Anterior cingulate cortex (tissue), 58 donors: ENCODE measurements at places on chromosomes 11 and 22.

- no peak for DNase-seq
Observed at GRCh38 chr22:29093501-29094300, 20.9 kb downstream of the KREMEN1 start.

DNA sequence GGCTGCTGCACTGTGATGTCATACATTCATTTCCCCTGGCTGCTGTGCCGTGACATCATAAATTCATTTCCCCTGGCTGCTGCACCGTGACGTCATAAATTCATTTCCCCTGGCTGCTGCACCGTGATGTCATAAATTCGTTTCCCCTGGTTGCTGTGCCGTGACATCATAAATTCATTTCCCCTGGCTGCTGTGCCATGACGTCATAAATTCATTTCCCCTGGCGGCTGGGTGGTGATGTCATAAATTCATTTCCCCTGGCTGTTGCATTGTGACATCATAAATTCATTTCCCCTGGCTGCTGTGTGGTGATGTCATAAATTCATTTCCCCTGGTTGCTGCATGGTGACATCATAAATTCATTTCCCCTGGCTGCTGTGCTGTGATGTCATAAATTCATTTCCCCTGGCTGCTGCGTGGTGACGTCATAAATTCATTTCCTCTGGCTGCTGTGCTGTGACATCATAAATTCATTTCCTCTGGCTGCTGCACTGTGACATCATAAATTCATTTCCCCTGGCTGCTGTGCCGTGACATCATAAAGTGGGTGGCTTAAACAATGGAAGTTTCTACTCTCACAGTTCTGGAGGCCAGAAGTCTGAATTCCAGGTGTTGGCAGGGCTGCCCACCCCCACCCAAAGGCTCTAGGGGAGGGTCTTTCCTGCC is 301.1 kb downstream of the SHANK2 start:
- no peak for DNase-seq

DNA sequence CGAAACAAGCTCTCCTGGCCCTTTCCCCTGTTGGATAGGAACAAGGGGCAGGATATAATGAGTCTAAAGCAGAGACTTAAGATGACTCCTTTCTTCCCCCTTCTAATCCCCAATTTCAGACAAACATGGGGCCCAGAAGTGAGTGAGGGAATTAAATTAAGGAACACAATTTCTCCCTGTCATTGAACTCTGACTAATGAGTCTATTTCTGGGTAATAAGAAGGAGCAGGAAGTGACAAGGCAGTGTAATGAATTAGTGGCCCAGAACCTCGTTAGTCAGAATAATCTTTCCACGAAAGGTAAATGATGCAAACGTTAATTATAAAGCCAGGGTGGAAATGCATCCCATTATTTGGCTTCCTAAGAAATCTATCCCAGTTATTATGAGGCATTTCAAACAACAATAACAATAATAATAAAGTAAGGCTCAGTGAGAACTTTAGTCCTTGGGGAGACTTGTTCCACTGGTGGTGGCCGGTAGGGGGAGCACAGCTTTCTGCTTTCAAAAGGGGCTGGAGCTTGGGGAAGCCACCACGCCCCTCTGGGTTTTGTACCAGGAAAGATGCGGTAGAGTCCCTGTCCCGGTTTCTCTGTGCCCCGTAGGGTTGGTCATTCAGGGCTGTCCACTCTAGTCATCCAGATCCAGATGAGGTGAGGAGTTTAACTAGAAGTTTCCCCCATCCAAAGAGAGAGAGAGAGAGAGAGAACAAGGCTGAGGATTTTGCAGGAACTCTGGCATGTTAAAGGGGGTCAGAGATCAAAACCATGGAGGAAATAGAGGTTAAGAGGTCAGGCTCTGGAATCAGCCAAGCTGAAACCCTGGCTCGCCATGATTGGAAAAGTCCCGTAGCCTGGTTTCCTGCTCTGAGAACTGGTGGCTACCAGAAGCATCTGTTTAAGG is 298.3 kb downstream of the NTM start:
- DNase-seq, result peak; percentile 53

GRCh38 chr22:20011123-20011992 is 5.3 kb downstream of the ARVCF start:
- no peak for DNase-seq

GRCh38 chr11:27693398-27693797 is 6.9 kb downstream of the BDNF start:
- no peak for DNase-seq

DNA sequence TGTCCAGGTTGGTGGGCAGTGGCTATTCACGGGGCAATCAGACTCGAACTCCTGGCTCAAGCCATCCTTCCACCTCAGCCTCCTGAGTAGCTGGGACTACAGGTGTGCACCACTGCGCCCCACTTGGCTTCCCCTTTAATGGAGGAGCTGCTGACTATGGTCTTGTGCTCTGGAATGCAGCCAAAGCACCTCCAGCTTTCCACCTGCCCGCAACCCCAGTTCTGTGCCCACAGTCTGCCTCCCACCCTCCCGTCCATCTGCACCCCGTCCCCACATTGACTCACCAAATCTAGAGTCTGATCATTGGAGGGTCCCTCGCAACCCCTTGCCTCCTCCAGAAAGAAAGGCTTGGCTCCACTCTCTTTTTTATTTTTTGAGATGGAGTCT is 41.0 kb downstream of the KCNJ4 start:
- DNase-seq, result no peak

DNA sequence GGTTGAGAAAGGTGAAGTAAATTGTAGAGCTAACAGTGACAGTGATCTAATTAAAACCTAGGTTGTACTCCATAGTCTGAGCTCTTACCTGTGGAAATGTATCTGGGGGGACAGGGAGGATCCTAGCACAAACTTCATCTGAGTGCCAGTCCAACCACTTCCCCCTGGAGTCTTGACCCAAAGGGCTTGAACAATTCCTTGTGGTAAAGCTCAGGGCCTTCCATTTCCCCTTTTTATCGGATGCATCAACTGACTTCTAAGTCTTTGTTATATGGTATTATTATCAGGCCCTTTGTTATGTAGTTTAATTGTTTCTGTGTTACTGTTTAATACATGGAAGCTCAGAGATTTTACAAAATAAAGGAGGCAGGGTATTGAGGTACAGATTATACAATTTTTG is 140.2 kb upstream of the SESN3 start:
- no peak for DNase-seq

DNA sequence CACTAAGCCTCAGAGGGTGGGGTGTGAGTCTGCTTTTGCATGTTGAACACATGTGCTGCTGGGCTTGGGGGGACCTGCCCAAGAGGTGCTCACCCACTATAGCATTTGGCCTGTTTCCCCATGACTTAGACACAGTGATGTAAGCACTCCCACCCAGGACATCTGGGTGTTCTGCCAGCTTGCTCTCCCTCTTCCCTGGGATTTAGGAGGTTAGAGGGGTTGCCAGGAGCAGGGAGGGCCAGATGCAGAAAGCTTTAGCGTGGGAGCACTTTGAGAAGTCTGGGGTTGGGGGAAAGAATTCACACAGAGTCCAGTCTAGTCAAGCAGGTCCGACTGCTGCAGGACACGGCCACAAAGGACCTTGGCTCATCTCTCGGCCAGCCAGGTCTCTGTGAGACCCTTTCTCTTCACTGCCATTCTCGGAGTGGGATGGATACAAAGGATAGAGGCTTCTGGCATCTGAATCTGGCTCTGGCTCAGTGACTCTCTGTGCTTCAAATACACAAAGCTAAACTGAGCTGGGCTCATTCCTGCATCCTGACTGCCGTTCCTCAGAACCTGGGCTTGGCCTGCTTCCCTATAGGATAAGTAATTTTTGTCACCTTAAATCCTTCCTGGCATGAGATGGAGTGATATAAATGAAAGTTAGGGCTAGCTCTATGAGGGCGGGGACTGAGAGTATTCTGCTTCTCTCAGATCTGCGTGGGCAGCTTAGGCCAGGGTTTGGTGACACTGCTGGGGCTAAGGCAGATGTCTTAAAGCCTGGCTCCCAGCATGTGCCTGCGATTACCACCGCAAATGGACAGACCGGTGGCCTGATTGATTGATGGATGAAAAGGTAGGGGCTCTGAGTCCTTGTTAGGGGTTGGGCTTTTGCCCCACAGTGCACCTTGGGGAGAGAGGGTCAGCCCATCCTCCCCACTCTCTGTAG is 14.5 kb downstream of the USP2 start:
- DNase-seq, result peak; percentile 64

DNA sequence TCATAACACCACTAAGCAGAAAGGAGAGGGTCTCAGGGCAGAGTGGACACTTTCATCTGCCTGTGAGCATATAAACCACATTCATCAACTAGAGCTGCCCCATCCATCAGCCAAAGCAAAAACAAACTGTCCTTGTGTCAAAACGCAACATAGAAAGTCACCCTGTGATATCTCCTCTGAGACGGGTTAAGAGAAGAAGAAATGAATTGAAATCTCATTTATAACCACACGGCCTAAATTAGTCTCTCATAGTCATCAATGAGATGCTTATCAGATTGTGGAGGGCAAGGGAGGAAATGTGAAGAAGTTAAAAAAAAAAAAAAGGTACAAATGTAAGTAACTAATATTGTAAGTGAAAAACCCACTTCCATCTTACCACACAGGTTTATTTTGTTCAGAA is 75.7 kb downstream of the SIK3 start:
- no peak for DNase-seq

DNA sequence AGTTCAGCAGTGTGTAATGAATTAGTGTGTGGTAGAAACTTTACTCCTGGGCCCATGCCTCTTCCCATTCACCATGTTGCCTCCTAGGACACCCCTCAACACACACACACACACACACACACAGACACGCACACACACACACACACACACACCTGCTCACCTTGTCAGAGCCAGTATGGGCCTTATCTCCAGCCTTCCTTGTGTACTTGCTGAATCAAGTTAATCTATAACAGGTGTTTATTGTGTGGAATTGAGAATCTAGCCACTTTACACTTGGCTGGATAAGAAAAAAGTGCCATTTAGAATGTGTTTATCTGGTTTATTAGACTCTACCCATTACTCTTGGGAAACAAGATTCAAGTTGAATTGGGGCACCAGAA is 14.5 kb upstream of the ZDHHC13 start:
- DNase-seq, result no peak

- peak; percentile 38 for DNase-seq
Observed at GRCh38 chr11:134034496-134035381, 34.1 kb upstream of the JAM3 start.

GRCh38 chr11:110434952-110435779 is 5.4 kb downstream of the FDX1 start:
- no peak for DNase-seq

GRCh38 chr11:111502611-111503010 is 9.6 kb downstream of the BTG4 start:
- DNase-seq, result no peak
